ENCODE measurements at places on chromosomes 13 and 19. TPM values are rescaled to one million over a fixed set of nuclear protein-coding genes. Genes with fewer than 3 reads are reported as not detected.

DNA sequence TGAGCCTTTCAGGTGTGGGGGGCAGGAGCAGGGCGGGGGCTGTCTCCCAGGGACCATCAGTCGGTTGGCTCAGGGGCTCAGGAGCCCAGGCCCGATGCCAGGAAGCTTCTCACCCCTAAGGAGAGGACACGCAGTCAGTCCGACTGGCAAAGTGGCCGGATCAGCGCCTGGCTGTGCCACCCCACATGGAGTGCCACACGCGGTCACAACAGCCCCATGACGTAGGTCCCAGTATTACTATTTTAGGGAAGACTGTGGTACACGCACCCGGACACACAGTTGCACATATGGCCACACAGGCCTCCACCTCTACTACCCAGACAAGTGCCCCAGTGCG is 29.3 kb upstream of the GRTP1 start:
- H3K27me3 ChIP-seq = peaks cover 5% of the 10 kb centered on the region
- H3K4me1 ChIP-seq = peaks cover 5% of the 10 kb centered on the region
- no peak for DNase-seq
- H3K36me3 ChIP-seq = peaks cover 2% of the 10 kb centered on the region

- H3K27ac ChIP-seq = no peak overlapping the region
- no peak for DNase-seq
- no peaks in the 10 kb centered on the region for H3K27me3 ChIP-seq
- H3K4me3 ChIP-seq = no peak overlapping the region
Observed at GRCh38 chr13:90105849-90106496, 1241.5 kb upstream of the MIR17HG start.

- H3K4me3 ChIP-seq = no peak overlapping the region
- H3K4me1 ChIP-seq = peaks cover 13% of the 10 kb centered on the region
- peak overlapping the region; percentile 79 for H3K27ac ChIP-seq
- H3K36me3 ChIP-seq = peaks cover 22% of the 10 kb centered on the region
- no peak for DNase-seq
Observed at GRCh38 chr13:46751811-46752635, 44.9 kb downstream of the ESD start.

Gene NAPSA
- total RNA-seq = 0.96 TPM

Gene PHF11
- total RNA-seq = 14.9 TPM

GRCh38 chr13:32407854-32408253 is 20.1 kb downstream of the N4BP2L1 start:
- H3K4me3 ChIP-seq = no peak overlapping the region
- no peaks in the 10 kb centered on the region for H3K36me3 ChIP-seq

- H3K36me3 ChIP-seq = no peaks in the 10 kb centered on the region
- peaks cover 24% of the 10 kb centered on the region for H3K27me3 ChIP-seq
- H3K4me3 ChIP-seq = no peak overlapping the region
- H3K4me1 ChIP-seq = peaks cover 15% of the 10 kb centered on the region
Observed at GRCh38 chr19:4064496-4065260, 2.0 kb downstream of the ZBTB7A start.

- no peaks in the 10 kb centered on the region for H3K27me3 ChIP-seq
- no peak overlapping the region for H3K27ac ChIP-seq
- no peak overlapping the region for H3K4me3 ChIP-seq
- no peak for DNase-seq
- no peaks in the 10 kb centered on the region for H3K36me3 ChIP-seq
Observed at GRCh38 chr13:76516013-76516412, 370.2 kb downstream of the KCTD12 start.

DNA sequence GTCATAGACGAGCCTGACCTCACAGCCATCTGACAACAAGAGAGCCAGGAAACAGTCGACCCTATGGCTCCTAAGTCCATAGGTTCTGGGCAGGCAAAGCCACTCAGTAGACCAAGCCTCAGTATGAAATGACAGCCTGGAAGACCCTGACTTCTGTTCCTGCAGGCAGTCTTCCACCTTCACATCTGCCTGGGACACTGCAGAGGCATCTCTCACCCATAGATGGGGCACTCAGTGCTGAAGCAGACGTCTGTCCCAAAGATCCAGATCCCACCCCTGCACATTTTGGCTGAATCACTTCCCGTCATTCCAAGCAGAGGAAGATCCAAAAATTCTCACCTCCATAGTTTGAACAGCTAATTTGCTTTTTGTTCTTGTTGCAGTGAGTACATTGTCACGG is 139.3 kb upstream of the ZNF507 start:
- H3K36me3 ChIP-seq = peaks cover 4% of the 10 kb centered on the region
- peaks cover 13% of the 10 kb centered on the region for H3K27me3 ChIP-seq
- no peak for DNase-seq
- H3K4me1 ChIP-seq = no peaks in the 10 kb centered on the region
- no peak overlapping the region for H3K27ac ChIP-seq

DNA sequence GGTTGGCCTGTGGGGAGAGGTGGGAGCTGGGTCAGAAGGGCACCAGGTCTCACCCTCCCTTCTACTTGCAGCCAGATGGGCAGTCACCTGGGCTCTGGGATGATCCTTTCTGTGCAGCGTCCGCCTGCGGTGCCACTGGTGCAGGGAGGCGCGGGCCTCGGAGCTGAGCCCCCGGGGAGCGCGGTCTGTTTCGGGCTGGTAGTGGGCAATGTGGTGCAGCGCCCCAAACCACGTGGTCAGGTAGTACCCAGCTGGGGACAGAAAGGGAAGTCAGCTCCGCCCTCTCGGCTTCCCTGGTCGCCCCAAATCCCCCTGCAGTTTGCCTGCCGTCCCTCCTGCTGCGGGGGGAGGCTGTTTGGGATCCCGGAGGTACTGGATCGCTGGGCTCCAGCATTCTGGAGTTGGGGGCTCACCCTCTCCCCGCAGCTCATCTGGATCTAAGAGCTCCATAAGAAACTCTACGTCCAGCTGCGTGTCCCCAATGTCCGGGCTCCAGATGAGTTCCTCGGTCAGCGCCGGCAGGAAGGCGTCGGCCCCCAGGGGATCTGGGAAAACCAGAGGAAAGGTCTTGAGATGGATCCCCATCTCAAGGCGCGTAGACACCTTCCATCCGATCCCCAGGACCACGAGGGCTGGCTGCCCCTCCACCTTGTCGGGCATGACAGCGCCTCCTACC is 8.8 kb downstream of the RINL start:
- H3K4me3 ChIP-seq = peak overlapping the region; percentile 69
- H3K27me3 ChIP-seq = peaks cover 4% of the 10 kb centered on the region
- no peak overlapping the region for H3K27ac ChIP-seq
- DNase-seq = no peak
- peaks cover 15% of the 10 kb centered on the region for H3K4me1 ChIP-seq
- H3K36me3 ChIP-seq = no peaks in the 10 kb centered on the region

All from neural crest cell (in vitro differentiated cells).